Activated naive CD4-positive, alpha-beta T cell (primary cell): ENCODE measurements at places on chromosomes 2 and 18.

DNA sequence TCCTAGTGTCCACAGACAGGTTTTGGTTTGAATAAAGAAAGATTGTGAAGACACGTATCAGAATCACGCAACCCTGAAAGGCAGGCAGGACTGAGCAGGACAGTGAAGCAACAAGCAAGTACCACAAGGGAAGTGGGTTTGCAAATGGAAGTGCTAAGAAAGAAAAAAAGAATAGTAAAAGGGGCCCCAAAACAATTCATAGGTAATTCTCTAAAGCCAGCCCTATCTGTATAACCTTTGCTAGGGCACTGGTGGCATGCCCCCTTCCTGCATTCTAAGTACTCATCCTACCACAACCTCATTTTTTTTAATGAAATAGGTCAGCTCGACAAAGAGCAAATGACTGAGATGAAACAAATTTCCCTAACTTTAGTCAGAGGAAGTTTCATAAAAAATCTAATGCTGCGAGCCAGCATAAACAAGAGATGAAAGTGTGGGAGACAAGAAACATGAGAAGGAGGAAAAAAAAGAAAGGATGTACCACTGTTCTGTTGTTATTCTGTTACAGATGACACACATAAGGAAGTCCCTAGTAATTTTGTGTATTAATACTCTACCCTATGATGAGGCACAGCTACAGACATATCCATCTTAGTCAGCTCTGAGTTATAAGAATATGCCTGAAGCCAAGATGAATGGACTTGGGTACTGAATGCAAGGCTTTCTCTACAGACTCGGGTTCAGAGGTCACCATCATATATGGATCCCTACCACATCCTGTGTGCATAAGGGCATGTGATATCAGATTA, 32.2 kb downstream of the IKZF2 start:
- no peak for DNase-seq

DNA sequence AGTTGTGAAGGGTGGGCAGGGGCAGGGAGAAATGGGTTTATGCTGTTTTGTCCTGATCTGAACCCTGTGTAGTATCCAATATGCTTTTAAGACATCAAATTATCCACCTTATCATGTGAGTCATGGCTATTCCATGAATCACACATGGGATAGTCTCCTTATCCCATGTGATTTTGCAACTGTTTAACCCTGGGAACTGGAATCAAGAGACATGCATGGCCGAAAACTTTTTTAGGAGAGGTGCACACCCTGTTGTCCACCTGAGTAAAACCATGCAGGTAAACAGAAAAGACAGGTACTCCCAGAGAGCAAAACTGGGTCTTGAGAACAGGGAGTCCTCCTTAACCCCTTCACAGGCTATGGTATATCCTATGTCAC, 490.6 kb upstream of the HS6ST1 start:
- DNase-seq, result no peak

- no peak for DNase-seq
Measured at GRCh38 chr2:143833015-143833660, 686.8 kb downstream of the ZEB2 start.

- no peak for DNase-seq
Measured at GRCh38 chr2:196987298-196987648, 60.8 kb upstream of the PGAP1 start.

DNA sequence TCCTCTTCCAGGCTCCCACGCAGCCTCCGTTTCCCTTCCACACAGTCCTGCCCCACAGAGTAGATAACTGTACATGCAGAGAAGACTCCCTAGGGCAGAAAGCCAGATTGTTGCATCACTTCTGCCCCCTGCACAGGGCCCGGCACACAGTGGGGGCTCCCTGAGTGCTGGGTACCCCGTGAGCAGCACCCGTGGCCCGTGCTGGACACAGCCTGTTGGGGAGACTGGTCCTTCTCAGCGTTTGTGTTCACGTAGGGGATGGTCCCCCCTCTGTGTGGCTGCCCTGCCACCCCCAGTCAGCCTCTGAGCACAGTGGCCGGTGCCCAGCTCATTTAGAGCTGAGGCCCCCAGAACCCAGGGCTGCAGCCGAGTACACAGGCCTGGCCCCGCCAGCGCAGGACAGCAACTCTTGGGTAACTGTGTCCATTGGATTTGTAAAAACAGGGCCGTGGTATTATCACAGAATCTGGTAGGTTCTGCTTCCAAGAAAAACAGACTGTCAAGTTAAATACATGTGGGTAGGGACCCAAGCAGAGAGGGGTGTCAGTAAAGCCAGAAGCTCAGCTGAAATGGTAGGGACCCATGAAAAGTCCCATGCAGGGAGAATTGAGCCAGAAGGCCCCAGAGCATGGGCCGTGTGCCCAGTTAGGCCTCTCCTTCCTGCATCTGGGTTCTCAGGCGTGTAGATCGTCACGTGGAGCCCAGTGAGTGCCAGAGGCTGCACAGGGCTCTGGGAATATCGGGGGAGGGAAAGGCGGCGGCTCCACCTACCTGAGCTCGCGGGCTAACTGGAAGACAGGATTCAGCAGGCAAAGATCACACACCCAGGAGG, 257.3 kb downstream of the ATAD2B start:
- no peak for DNase-seq

DNA sequence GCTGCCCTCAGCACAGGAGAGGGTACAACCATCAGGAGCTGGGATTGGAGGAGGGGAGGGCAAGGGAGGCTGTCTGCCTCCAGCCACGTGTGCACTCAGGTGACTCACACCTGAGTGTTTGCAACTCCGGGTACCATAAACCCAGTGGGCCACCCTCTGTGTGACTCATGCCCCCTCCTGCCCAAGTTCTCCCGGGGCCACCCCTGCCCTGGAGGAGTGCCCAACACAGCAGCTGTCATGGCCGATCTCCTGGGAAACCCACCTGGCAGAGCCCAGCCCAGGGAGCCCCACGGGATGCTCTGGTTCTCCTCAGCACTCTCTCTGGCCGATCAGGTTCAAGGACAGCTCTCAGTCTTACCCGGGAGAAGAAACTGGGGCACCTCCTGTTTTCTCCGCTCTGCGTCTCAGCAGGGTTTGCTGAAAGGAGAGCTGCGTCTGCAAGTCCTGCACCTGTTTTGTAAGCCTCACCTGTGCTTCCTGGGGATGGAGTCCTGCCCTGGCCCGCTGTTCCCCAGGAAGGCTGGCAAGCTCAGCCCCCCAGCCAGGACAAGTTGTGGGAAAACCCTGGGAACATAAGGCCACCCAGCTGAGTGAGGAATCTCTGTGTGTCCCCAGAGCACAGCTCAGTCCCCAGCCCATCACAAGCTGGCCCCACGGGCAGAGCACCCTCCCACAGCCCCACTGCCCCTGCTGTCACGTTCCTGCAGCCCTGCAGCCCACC, 44.0 kb upstream of the UBE2F start:
- DNase-seq, result no peak

DNA sequence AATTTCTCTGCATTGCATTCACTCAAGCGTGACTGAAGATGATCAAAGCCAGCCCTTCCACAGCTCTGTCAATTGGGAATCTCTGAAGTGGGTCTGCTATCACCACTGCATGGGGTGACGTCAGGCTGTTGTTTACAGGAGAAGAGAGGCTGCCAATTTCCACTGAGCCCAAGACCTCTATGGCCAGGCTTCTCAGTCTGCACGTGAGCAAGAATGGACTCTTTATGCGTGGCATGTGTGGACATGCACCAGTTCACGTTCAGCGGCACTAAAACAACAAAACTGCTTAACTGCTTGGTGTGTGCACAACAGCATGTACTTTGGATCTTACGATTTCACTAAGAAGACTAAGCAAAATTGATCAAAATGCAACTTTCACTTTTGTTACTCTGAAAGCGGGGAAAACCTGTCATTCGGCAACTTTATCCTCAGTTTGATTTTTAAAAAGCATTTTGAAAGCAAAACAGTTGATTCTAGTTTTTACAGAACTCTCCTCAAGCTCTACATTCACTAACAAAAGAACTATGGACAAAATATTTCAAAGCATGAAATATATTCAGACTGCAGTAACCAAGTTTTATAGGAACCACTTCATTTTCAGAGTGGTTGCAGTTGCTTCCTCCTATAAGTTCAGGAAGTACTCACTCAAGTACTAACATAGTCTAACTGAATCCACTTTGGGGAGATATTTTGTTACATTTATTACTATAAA, 77.0 kb upstream of the SERTAD2 start:
- no peak for DNase-seq

- DNase-seq, result peak; percentile 17
Measured at GRCh38 chr2:85886590-85886989, 2.2 kb downstream of the ST3GAL5 start.
